Coronary artery (tissue), 2 donors: ENCODE measurements at places on chromosomes 6 and 20.

GRCh38 chr20:34262488-34263288 lies 21.5 kb downstream of the ASIP start:
- DNase-seq, result no peak

GRCh38 chr6:35955071-35955470 lies 34.2 kb upstream of the SRPK1 start:
- DNase-seq, result no peak

- no peak for DNase-seq
Measured at GRCh38 chr20:9889270-9889981, 50.5 kb upstream of the PAK5 start.

DNA sequence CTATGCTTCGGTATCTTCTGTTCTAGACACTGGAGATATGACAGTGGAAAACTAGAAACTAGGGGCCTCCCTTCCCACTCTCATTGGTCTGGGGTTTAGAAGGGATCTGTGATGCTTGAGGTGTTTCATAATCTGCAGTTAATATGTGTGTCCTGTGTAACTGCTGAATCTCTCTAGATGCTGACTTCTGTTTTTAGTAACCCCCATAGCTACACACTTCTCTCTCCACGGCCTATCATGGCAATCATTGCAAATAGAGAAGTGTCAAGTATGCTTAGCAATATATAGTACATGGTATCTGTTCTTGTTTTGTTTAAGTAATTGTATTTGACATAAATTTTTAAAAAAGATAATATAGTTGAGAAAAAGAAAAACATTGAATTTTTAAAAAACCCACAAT lies 394.6 kb upstream of the MMS22L start:
- no peak for DNase-seq

- no peak for DNase-seq
Measured at GRCh38 chr20:58389968-58390658, 1.1 kb downstream of the VAPB start.

DNA sequence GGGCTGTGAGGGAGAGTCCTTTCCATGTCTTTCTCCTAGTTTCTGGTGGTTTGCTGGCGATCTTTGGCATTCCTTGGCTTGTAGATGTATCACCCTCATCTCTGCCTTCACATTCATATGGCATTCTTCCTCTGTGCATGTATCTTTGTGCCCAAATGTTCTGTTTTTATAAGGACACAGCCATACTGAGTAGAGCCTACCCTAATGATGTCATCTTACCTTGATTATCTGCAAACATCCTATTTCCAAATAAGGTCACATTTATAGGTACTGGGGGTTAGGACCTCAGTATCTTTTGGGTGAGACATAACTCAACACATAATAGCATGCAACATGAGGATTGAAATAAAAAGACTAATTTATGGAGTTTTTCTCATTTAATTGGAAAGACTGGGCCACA lies 5.5 kb downstream of the SH3BGRL2 start:
- no peak for DNase-seq

- peak; percentile 41 for DNase-seq
Measured at GRCh38 chr20:47993035-47993755, 207.9 kb upstream of the SULF2 start.

- no peak for DNase-seq
Measured at GRCh38 chr20:9177278-9177677, 108.4 kb downstream of the PLCB4 start.

DNA sequence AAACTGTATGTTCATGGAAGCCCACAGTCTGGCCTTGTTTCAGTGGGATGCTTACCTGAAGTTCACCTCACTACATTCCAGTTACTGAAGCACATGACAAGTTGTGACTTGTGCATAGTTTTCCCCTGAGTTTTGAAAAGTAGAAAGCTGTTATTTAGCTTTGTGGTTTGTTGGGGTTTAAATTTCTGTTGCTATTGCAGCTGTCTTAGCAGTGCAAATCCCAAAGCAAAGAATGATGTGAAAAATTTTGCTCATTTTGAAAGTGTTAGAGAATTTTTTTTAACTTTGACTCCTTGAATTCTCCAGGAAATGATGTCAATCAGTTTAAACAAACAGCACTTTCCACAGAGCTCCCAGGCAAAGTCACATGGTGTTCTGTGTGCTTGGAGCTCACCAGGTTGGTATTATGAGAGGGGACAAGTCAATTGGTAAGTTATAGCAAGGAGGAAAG lies 268.4 kb downstream of the ADGRG6 start:
- DNase-seq, result no peak
